Left colon (tissue), 2 donors: ENCODE measurements at places on chromosomes 7 and 10.

DNA sequence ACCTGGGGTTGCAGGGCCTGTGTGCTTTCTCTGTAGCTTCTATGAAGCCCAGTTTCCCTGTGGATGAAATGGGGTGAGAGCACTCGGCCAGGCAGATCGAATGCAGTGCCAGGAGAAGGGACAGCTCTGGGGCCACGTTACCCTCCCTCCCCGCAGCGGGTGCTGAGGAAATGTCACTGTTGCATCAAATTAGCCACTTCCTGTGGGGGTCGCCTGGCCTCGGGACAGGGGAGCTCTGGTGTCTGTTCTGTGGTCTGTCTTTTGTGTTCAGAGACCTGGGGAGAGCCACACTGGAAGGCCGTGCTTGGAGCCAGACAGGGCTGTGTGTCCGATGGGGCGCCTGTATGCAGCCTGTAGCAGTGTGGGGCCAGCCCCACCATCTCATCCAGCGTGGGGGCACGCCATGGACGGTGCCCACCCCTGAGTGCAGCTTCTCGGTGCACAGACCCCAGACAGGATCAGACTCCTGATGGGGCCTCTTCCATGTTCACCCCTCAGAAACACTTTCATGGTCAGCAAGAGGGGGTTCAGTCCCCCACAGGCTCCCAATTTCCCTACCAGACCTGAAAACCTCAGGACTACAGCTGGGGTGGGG lies 13.6 kb downstream of the TTYH3 start:
- no peak for DNase-seq

- no peak for DNase-seq
Observed at GRCh38 chr10:129879655-129880054, 84.4 kb downstream of the EBF3 start.

GRCh38 chr7:945556-946255 lies 8.8 kb downstream of the ADAP1 start:
- DNase-seq = peak; percentile 93

DNA sequence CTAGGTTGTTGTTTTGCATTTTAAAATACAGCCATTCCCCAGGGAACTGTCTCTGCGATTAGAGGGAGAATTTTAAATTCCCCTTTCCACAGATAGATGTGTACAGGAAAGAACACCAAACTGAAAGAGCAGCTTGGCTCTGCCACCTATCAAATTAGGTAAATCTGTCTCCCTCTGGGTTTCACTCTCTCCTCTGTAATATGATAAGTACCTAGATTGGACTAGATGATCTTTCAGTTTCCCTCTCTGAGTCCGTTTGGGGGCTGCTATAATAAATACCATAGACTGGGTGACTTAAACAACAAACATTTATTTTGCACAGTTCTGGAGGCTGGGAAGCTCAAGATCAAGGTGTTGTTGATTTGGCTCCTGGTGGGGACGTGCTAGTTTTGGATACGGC lies 186.0 kb downstream of the KIF20B start:
- no peak for DNase-seq

DNA sequence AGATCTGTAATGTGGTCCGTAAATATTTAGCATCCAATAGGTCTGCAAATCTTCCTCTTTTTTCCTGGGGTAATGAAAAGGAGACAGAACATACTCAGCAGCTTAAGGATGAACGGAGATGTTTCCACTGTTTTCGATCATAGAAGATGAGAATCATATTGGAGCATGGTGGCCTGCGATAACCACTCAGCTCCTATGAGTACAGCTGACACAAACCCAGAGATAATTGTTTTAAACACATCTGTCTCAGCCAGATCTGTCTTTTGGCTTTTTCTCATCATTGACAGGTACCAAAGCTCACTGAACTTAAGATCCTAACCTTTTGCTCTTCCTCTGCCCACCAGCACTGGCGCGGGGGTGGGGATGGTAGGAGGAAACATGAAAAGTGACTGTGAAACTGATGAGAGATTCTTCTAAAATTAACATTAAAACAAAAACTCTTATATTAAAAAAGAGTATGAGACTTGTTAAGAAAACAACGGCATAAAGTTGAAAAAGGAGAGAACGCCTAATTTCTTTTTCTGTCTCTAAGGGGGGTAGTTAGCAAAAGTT lies 71.0 kb downstream of the SVOPL start:
- DNase-seq = no peak

DNA sequence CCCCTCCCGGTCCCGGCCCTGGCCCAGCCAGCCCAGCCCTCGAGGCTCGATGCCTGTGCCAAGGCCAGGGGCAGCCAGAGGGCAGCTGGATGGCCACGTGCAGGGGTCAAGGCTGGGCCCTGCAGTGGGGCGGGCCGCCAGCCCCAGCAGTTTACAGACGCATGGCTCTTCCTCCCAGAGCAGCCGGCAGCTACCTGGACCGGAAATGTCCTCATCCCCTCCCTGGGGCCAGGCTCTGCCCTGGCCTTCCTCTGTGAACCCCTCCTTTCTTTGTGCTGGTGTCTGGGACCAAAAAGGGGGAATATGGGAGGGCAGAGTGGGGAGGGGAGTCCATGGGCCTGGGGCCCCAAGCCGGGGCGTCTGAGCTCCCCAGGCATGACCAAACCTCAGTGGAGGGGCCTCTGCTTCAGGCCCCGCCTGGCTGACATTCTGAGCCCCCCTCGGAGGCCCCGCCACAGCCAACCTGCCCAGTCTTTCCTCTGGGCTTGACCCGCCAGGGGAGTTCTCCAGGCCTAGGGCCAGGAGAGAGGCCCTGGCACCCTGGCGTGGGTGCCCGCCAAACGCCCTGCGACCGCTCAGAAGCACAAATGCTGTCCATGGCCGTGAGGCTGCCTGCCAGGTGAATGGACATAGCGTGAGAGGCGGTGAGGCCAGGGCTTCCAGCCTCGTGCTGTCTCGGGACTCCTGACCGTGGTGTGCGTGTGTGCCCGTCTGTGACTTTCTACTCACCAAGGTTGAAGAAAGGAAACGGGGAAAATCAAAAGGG lies 24.7 kb upstream of the AMZ1 start:
- DNase-seq = peak; percentile 29

GRCh38 chr7:91847876-91848588 lies 32.5 kb downstream of the MTERF1 start:
- DNase-seq = no peak

DNA sequence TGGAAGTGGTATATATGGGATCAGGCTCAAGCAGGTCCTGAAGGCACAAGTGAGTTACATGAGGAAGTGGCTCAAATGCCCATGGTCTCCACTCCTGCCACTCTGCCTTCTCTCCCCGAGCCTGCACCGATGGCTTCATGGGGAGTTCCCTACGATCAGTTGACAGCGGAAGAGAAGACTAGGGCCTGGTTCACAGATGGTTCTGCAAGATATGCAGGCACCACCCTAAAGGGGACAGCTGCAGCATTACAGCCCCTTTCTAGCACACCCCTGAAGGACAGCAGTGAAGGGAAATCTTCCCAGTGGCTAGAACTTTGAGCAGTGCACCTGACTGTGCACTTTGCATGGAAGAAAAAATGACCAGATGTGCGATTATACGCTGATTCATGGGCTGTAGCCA lies 95.3 kb downstream of the HOXA1 start:
- DNase-seq = no peak

DNA sequence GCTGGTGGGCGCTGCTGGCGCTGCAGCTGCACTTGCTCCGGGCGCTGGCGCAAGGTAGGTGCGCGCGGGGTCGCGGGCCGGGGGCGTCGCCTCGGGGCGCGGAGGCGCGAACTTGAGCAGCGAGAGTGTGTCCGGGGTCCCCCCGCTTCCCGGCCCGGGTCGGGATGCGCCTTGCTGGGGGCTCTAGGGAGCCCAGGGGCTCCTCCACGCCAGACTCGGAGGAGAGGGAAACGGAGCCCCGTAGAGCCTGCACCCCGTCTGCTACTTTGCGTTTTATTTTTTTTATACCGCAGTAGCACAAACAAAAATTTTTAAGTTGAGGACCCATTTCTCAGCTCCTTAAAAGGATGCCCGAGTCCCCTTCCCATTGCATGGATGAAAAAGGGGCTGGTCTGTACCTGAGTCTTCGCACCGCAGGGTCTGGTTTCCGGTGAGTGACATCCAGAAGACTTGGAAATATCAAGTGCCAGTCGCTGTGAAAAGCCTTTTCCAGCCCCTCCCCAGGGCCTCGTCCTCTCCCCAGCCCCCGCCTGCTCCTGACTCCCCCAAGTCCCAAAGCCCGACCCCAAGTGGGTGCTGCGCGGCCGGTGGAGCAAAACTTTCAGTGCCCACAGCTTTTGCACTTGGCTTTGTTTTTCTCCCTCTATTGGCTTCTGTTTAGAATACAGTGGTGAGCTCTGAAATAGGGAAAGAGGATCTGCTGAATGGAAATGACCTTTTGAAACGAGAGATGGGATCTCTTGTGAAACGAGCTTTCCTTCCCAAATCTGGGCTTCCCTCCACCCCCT lies 973 bp downstream of the SDK1 start:
- DNase-seq = peak; percentile 14

- DNase-seq = no peak
Observed at GRCh38 chr10:100447663-100448062, 15.1 kb upstream of the WNT8B start.

- DNase-seq = no peak
Observed at GRCh38 chr7:114819616-114820362, 102.1 kb upstream of the MDFIC start.

- DNase-seq = no peak
Observed at GRCh38 chr7:111438369-111439289, 123.7 kb downstream of the IMMP2L start.

DNA sequence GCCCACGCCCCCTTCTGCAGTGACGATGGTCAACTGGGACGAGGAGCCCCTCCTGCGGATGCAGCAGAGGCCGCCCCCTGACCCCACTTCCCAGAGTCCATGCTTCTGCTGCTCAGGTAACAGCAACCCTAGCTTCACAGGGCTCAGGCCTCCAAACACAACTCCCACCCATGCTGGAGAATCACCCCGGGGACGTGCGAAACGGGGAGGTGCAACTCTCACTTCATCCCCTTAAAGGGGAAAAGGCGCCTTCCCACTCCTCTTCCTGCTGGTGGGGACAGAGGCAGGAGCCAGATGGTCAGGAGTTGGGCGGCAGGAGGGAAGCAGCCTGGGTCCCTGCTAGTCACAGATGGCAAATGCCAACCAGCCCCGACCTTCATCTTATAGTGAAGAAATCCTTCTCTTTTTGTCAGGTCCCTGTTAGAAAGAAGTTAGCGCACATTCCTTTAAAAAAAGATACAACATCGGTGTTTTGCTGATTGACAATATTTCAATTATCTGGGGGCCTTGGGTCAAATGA lies 155.4 kb downstream of the DIP2C start:
- DNase-seq = no peak
